ENCODE measurements at places on chromosomes 5 and 9.

GRCh38 chr9:137975527-137975913 is 97.9 kb downstream of the CACNA1B start:
- no peak for DNase-seq

DNA sequence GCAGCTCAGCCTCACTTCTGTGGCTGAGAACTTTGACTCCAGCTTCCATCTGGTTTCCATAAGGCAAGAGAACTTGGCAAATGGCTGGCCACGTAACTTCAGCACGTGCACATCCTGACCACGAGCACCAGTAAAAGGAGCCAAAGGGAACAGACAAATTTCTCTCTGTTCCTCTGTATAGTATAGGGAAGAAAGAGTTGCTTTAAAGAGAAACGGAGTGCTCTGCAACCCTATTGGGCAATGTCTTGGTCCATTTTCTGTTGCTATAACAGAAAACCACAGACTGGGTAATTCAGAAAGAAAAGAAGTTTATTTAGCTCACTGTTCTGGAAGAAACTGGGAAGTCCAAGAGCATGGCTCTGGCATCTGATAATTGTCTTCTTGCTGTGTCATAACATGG is 558.7 kb downstream of the ACTL7B start:
- DNase-seq: no peak

GRCh38 chr9:125099816-125100215 is 43.5 kb downstream of the SCAI start:
- DNase-seq: no peak

GRCh38 chr5:164481270-164481669 is 975.9 kb downstream of the MAT2B start:
- no peak for DNase-seq

GRCh38 chr5:143714629-143715028 is 97.3 kb upstream of the HMHB1 start:
- no peak for DNase-seq

GRCh38 chr5:154811653-154812465 is 38.5 kb downstream of the FAXDC2 start:
- DNase-seq: peak; percentile 39

GRCh38 chr9:83336706-83337105 is 201.5 kb downstream of the FRMD3 start:
- no peak for DNase-seq

DNA sequence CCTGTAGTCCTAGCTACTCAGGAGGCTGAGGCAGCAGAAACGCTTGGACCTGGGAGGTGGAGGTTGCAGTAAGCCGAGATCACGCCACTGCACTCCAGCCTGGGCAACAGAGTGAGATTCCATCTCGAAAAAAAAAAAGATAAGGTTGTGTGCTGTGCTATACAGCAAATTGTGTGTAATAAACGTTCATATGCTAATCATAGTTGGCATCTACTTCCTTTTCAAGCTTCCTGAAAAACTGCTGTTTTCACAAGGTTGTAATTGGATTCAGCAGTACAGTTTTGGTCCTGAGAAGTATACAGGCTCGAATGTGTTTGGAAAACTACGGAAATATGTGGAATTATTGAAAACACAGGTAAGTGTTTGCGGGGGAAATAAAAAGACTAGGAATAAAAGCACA is 25.5 kb downstream of the OTULINL start:
- DNase-seq: no peak

GRCh38 chr9:91515074-91515687 is 91.5 kb upstream of the NFIL3 start:
- peak; percentile 11 for DNase-seq

- DNase-seq: no peak
Measured at GRCh38 chr5:111224561-111225345, 569 bp downstream of the CAMK4 start.

- no peak for DNase-seq
Measured at GRCh38 chr9:137027369-137028262, at the start of gene ABCA2. ABCA2 (minus strand) TSS chr9:137028237; CDS start chr9:137028140, 97 bp downstream.

GRCh38 chr5:71924325-71924724 is 182.9 kb upstream of the MAP1B start:
- no peak for DNase-seq

DNA sequence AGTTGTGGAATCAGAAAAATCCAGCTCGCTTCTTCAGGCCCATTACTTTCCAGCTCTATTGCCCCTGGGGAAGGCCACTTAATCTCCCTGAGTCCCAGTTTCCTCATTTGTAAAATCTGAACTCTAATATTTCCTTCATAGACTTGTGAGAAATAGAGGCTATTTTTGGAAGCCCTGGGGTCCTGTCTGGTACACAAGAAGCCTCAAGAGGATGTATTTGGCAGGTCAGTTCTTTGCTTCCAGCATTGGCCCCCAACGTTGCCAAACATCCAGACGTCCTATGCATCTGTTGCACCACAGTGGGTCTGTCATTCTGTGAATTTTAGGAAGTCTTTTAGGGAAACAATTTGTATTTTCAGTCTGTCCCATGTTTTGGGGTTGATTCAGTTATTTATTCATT is 525.9 kb downstream of the EBF1 start:
- no peak for DNase-seq

DNA sequence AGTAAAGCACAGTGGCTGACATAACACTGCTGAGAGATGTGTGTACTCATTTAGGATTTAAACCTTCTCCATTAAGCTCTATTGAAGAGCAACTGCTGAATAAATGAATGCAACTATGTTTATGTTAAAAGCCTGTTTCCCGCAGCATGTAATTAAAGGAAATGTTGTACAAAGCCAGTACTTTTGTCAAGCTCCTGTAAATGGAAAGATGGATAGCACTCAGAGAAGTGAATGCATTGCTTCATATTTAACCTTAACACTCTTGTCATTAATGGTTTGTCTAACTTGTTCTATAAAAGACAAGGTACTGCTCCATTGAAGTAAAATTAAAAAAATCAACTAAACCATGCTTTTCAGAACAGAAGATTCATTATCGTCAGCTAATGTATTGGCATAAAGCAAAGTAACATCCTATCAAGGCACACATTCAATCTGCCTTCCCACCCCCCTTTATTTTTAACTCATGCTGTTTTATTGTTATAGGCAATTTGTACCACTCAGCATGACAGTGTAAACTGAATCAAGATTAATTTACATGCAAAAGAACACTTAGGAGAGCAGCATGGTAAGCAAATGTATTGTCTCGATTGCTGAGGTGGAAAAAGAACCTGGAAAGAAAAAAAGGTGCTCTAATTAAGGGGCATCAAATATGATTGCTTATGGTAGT is 240.9 kb upstream of the TBCA start:
- DNase-seq: no peak

DNA sequence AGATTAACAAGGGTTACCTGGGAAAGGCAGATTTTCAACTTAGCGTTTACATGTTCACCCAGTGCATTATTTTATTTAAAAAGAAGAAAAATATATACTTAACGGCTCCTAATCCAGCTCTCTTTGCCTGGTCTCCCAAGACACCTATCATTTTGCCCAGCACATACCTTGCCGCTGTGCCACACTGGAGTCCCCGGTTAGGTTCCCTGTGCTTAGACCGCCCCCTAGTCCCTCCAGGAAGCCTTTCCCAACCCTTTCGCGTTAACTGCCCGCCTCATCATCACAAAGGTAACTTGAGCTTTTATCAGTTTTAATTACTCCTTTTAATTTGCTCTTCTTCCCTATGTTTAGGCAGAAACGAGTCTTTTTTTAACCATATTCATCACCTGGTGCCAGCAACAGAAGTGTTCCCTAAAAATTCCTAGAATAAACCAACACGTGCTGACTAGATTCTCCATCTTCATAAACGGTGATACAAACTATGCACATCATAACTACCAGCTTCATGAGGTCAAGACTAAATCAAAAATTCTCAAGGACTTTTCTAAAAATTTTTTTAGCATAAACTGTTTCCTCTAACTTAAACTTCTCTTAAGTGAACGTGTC is 19.7 kb downstream of the DNAJA1 start:
- no peak for DNase-seq

GRCh38 chr9:84061613-84062193 is 81.1 kb downstream of the RMI1 start:
- DNase-seq: no peak

GRCh38 chr5:8842971-8843551 is 702.8 kb downstream of the SEMA5A start:
- DNase-seq: no peak

DNA sequence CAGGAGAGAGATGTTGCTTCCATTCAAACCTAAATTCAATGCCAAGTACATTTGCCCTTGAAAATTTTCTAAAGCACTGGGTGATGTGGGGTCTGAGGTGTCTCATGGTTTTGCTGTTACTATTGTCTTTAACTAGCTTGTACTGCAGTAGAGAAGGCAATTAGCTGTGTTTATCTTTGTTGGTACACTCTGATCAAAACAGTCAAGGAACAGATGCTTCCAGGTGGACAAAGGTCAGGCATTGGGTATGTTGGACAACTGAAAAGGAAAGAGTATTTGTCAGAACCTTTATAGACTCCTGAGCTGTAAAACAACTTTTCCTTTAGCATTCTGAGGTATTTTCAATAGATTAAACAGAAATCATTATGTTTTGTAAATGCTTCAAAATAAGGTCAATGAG is 2228.7 kb upstream of the WWC1 start:
- no peak for DNase-seq

DNA sequence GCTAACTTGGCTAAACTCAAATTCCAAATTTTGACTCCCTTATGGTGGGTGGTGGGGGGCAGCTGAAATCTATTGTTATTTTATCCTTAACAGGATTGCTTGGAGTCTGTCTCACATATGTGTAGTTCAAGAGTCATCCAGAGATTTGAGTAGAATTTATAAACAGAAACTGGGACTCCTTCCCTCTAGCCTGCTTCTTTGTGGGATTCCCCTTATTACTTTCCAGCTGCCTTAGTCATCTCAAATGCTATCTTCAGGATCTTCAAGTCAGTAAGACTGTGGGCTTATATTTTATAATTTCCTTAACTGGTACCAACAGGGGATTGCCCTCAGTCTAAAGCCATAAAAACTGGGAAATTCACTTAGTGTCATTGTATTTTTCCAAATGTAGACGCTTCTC is 55.5 kb downstream of the NNT start:
- DNase-seq: no peak

DNA sequence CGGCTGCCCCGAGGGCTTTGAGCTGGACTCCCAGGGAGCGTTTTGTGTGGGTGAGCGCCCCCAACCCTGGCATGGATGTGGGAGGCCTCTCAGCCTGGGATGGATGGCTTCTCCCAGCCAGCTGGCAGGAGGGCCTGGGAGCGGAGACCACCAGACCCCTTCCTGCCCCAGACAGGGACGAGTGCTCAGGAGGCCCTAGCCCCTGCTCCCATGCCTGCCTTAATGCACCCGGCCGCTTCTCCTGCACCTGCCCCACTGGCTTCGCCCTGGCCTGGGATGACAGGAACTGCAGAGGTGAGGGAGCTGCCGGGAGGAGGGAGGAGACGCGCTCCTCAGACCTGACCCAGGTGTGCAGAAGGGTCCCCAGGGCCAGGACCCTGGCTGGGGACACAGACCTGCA is 17.4 kb upstream of the ASS1 start:
- no peak for DNase-seq

- no peak for DNase-seq
Measured at GRCh38 chr9:106752581-106752980, 110.4 kb upstream of the ZNF462 start.

GRCh38 chr5:181182651-181183050 is 22.3 kb downstream of the TRIM7 start:
- DNase-seq: no peak

- DNase-seq: no peak
Measured at GRCh38 chr5:109479260-109479860, 69.6 kb upstream of the PJA2 start.

DNA sequence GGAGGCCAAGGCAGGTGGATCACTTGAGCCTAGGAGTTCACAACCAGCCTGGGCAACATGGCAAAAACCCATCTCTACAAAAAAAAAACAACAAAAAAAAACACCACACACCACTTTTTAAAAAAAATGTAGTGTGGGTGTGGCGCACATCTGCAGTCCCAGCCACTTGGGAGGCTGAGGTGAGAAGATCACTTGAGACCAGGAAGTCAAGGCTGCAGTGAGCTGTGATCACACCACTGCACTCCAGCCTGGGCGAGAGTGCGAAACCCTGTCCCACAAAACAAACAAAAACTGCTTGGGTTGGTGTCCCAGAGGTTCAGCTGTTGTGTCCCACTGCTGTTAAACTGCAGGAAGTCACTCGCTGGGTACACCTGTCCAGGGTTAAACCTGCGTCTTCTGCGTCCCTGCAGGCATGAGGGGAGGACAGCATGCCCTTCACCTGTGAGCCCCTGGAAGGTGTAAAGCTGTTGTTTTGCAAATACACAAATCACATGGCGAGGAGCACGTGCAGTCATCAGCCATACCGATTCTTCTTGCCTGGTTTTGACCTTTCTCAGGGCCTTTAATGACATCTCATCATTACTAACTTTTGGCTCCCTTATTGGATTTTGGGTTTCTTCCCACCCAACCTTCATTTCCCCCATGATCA is 29.3 kb upstream of the CLPTM1L start:
- no peak for DNase-seq

GRCh38 chr5:45639040-45639439 is 57.1 kb downstream of the HCN1 start:
- DNase-seq: no peak

DNA sequence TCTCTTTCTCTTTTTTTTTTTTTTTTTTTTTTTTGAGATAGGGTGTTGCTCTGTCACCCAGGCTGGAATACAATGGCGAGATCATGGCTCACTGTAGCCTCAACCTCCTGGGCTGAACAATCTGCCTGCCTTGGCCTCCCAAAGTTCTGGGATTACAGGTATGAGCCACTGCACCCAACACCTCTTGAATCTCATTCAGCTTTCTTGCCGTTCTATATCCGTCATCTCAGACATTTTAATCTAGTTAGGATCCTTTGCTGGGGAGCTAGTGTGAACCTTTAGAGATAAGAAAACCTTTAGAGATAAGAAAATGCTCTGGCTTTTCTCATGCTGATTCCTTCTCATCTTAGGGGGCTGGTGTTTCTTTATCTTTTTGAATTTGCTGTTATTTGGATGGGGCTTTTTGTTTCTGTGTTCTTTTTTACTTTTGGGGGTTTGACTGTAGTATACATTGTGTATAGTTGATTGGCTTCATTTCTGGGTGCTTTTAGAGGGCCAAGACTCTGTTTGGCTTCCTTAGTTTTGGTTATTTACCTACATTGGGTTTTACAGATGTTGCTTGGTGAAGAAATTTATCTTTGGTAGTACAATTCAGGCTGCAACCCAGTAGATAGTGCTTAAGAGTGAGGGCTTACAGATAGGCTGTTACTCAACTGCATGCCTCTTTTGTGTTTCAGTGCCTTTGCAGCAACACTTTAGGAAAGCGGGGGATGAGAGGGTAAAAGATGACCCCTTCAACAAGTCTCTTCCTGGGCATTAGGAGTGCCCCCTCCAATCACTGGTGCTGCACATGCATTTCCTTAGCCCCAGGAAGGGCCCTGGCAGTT is 41.9 kb upstream of the SLC36A1 start:
- DNase-seq: no peak

DNA sequence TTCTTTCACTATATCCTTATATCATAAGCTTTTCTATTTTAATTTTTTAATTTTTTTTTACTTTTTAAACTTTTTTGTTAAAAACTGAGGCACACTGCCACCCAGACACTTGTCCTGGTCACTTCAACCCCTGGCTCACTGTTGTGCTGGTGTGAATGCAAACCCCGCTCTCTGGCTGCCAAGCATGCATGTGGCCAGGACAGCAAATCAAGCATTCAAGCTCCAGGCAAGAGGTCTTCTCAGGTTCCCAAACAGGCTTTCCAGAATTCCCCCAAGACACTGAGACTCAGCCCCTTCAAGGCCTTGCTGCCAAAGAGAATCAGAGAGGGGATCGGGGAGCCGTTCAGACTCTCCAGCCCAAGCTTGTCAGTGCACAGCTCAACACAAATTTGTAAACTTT is 139.9 kb downstream of the FANCC start:
- no peak for DNase-seq
